Stimulated activated CD8-positive, alpha-beta memory T cell treated with anti-CD3 and anti-CD28 coated beads, Interleukin-15, amount 100 ng/mL, for 1 hour (primary cell): ENCODE measurements at places on chromosomes 4 and X.

GRCh38 chr4:147326591-147326990 is 154.3 kb upstream of the EDNRA start:
- no peak for DNase-seq

- DNase-seq = no peak
Observed at GRCh38 chr4:52711834-52712250, 39.4 kb downstream of the ERVMER34-1 start.

- DNase-seq = no peak
Observed at GRCh38 chr4:73704314-73705055, 35.9 kb upstream of the CXCL8 start.

DNA sequence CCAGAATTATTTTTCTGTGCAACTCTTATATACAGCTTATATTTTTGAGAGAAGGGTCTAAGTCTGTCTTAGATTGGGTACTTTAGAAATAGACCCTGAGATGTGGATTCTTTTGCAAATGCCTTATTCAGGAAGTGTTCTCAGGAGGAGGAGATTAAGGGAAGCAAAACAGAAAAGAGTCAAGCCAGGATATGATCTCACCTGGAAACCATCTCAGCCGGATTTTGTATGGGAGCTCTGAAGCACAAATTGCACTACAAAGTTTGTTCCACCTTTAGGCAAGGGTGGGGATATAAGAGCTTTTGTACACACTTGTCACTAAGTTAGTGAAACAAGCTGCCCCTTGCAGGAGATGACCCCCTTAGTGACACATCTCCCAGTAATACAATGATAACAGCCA is 121.2 kb upstream of the GRPR start:
- DNase-seq = no peak

DNA sequence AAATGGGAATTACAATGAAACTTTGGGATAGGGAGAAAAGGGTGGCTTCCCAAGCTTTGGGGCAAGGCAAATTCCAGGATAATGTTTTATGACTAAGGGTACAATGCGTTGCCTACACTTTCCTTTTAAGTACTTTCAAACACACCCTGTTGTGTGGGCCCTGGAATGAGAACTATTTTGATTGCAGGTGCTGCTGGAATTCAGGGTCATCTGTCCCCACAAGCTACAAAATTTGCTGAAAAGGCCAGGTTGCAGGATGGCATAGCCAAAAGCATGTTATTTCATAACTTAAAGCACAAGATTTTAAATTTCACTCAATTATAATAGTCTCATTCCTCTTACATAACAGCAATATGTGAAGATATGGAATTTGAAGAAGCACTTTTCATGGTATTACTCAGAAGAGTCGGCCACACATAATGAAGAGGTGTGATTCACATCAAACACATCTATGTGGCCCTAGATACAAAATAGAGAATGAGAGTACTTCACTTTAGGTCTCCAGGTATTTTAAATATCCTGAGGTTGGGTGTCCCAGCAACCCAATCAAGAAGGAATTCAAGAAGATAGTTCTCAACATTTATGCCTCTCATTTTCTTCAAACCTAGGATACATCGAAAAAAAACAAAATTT is 89.3 kb downstream of the APBB2 start:
- DNase-seq = no peak

GRCh38 chrX:111123125-111123524 is 27.1 kb downstream of the PAK3 start:
- DNase-seq = no peak

DNA sequence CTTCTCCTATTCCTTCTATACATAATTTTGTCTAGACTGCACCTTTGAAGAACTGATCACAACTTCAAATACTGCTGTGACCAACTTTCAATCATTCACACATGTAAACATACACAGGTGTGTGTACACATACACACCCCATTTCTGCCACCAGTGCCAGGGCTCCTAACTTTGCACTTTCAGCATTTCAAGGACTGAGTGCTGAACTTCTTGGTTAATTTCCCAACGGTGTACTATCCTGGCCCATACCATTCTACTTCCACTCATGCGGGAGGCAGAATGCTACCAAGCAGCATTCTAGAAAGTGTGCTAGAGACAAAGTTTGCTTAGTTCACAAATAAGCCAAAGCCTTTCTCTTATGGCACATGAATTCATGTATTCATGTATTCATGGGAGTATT is 51.2 kb downstream of the RPGR start:
- no peak for DNase-seq

GRCh38 chr4:16139066-16139945 is 55.5 kb upstream of the PROM1 start:
- no peak for DNase-seq

GRCh38 chr4:47075919-47076318 is 44.6 kb downstream of the GABRB1 start:
- DNase-seq = no peak

DNA sequence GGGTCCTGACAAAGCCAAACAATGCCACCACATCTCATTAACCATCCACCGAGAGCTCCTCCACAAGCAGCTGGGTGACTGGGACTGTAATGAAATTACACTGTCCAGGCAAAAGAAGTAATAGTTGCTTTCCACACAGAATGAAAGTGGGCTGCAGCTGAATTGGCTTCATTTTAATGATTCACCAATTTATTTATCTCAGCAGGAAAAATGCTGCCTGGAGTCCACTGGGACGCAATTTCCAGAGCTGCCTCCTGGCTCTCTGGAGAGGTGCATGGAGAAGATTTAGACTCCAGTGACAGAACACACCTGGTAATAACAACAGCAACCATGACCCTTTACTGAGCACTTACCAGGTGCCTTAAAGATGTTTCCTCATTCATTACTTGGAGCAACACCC is 226.7 kb downstream of the LDB2 start:
- DNase-seq = no peak
